ENCODE measurements at places on chromosomes 4 and X.

GRCh38 chr4:89836031-89836745 is 773 bp downstream of the SNCA start:
- DNase-seq = no peak

- no peak for DNase-seq
These were observed 2.1 kb upstream of the CCNG2 start for GRCh38 chr4:77154761-77155499.

DNA sequence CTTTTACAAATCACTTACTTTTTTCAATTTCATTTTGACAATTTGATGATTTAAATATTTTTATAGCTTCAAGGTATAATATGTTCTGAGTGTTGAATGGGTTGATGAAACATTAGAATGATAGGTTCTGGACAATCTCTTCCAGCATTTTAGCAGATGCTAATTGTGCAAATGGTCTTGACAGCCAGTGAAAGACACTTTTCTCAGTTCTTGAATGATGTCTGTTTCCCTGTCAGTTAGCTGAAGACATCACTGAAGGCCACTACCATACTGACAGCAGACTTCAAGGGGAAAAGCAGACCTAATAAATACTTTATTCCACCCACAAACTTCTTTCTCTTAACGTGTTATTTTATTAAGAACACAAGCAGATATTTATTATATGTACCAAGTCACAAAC is 498.6 kb downstream of the GRXCR1 start:
- no peak for DNase-seq

DNA sequence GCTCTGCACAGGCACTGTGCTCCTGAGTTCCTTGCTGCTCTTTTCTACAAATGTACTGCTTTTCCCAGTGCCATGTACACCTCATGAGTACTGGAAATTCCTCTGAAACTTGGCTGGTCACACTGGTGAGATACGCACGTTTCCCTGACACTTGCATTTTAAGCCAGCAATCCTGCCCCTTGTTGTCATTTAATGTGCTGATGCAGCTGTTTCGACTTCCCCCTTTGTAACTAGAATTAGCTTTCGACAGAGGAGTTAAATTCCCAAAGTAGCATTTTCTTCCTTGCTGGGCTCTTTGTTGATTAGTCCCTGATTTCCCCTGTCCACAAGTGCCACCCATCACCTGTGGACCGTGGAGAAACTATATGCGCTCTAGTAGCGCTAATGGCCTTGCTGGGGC is 77.5 kb downstream of the IQCM start:
- DNase-seq = no peak

GRCh38 chrX:39766085-39766726 is 331.6 kb downstream of the BCOR start:
- no peak for DNase-seq

DNA sequence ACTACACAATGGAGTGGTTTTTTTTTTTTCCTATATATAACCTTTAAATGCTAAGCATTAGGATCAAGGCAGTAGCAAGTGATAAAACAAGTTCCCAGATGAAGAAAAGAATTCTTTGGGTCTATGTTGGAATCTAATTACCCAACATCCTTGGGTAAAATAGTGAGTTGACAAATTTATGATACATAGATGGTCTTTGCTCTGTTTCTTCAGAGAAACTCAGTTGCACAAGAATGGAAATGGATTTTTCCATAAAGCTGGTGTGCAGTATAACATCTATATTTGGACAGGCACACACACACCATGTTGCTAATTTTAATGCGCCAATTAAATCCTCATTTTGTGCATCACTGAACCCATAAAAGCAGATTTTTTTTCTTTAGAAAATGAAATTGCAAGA is 137.0 kb upstream of the MED14 start:
- no peak for DNase-seq

- DNase-seq = no peak
These were observed 333.8 kb downstream of the DMD start for GRCh38 chrX:32877592-32877991.

- no peak for DNase-seq
These were observed 128.3 kb upstream of the MAOA start for GRCh38 chrX:43527801-43528200.

DNA sequence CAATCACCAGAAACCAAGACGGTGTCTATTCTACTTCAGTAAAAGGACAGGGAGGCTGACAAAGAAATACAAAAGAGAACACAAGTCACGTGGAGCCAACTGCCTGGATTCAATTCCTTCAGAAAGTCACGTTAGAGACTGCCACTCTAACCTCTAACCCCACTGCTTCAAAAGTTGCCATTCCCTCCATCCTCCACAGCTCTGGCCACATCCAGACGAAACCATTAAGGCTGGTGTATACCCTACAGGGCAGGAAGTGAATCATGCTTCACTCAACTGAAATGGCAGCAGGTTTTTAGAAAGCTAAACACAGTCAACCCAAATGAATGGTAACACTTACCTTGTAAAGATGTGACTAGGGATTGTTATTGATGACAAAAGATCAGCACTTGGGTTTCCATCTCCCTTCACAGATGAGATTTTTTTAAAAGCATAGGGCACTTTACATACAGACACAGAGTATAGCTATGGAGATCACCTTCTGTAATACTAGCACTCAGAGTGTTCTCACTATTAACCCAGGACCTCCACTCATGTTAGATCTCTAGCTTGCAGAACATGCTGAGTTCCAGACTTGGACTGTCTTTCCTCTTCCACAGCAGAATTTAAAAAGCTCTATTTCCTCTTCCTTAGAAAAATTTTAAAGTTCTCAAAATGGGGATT is 37.4 kb downstream of the MAML3 start:
- no peak for DNase-seq

GRCh38 chr4:3136454-3136853 is 62.0 kb downstream of the HTT start:
- no peak for DNase-seq

DNA sequence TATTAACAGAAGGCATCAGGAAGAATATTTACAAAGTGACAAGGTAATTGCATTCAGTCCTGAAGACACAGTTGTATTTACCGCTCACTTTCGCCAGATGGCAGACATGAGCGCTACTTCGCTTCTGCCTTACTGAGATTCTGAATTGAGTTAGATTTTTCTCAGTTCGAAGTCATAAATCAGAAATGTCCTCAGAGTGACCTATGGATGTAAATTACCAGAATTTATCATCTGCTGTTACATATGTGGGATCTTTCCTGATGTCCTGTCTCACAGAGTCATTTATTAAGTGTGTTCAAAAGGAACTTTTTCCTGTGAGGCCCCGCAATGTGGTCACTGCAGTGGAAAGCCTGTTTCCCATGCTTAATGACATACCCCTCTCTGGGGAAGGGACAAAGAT is 97.3 kb upstream of the DCLK2 start:
- DNase-seq = peak; percentile 71

GRCh38 chr4:477686-478085 is 21.3 kb downstream of the ZNF721 start:
- DNase-seq = no peak

DNA sequence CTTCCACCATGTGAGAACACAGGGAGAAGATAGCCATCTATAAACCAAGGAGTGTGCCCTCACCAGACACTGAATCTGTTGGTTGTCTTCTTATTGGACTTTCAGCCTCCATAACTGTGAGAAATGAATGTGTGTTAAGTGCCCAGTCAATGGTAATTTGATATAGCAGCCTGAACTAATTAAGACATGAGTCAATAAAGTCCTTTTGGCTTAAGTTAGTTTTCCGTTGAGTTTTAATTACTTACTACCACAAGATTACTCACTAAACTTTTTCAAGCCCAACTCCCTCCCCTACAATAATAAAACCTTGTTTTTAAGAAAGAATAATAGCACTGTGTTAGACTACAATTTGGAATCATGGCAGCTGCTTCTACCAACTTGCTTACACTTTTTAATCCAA is 324.2 kb downstream of the PCDH19 start:
- no peak for DNase-seq

DNA sequence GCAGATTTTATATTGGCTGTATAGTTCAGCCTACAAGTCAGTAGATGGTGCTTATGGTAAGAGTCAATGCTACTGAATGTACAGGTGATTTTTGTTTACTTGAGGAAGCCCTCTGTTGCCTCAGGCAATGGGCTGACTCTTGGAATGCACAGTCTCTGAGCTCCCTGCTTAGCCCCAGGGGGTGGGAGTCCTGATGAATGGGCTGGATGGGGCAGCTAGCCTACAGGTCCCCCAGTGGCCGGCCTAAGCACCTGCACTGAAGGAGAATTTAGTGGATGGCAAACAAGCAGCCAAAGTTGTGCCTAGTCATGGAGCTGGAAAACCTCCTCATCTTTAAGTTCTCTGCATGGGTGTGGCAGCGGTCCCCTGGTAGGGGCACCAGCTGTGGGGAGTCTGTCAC is 101.8 kb upstream of the CXorf51B start:
- DNase-seq = no peak

- DNase-seq = no peak
These were observed 30.1 kb downstream of the HPF1 start for GRCh38 chr4:169727616-169728015.

DNA sequence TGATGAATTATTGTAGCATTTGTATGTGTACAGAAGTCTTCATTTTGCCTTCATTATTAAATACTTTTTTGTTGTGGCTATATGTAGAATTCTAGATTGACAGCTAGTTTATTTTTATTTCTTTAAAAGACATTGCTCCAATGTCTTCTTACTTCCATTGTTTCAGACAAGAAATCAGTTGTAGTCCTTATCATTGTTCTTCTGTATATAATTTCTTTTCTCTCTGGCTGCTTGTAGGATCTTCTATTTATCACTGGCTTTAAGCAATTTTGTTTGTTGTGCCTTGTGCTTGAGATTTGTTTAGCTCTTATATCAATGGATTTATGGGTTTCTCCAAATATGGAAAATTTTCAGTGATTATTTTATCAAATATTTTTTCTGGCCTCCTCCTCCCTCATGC is 13.5 kb upstream of the GATB start:
- DNase-seq = no peak

- DNase-seq = peak; percentile 53
These were observed 92.4 kb downstream of the CXCL13 start for GRCh38 chr4:77697860-77698590.

DNA sequence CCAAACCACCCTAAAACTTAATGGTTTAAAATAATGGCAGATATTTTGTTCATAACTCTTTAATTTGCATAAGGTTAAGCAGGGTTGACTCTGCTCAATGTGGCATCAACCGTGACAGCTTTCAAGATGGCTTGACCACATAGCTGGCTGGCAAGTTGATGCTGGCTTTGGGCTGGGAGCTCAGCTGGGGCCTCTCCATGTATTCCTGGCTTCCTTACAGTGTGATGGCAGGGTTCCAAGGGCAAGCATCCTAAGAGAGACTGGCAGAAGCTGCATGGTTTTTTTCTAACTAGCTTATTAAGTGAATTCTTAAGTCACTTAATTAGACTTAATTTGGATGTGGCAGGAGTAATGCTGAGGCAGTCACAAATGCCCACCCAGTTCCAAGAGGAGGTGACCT is 4.5 kb downstream of the RP2 start:
- no peak for DNase-seq

DNA sequence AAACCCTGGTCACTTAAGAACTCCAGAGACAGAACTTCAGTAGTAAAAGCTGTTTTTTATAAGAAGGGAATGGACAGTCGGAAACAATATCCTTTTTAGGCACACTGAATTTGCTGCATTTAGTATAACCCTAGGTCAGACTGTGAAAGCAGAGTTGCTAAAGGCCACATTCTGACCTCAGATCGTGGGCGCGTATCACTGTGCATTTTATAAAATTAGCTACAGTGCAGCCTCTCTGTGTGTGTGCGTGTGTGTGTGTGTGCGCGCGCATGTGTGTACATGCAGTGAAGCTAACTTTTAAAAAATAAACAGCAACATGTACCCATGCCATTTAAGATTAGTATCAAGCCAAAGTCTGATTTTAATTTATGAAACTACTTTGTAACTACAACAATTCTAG is 8.0 kb downstream of the ZNF827 start:
- no peak for DNase-seq

DNA sequence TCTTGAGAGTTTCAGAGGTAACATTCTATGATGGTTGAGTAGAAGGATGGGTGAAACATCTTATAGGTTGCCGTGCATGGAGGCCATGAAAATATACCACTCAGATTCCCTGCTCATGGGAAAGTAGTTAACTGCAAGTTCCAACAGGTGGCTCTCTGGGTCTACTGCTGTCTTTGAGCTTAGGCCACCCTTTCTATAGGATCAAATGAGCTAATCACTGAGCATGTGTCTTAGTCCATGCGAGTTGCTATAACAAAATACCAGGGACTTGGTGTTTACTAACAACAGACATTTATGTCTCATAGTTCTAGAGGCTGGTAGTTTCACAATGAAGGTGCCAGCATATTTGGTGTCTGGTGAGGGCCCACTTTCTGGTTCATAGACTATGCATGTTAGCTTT is 144.8 kb upstream of the UNC5C start:
- no peak for DNase-seq

- DNase-seq = no peak
These were observed 161.3 kb downstream of the RTL9 start for GRCh38 chrX:110519906-110520452.

DNA sequence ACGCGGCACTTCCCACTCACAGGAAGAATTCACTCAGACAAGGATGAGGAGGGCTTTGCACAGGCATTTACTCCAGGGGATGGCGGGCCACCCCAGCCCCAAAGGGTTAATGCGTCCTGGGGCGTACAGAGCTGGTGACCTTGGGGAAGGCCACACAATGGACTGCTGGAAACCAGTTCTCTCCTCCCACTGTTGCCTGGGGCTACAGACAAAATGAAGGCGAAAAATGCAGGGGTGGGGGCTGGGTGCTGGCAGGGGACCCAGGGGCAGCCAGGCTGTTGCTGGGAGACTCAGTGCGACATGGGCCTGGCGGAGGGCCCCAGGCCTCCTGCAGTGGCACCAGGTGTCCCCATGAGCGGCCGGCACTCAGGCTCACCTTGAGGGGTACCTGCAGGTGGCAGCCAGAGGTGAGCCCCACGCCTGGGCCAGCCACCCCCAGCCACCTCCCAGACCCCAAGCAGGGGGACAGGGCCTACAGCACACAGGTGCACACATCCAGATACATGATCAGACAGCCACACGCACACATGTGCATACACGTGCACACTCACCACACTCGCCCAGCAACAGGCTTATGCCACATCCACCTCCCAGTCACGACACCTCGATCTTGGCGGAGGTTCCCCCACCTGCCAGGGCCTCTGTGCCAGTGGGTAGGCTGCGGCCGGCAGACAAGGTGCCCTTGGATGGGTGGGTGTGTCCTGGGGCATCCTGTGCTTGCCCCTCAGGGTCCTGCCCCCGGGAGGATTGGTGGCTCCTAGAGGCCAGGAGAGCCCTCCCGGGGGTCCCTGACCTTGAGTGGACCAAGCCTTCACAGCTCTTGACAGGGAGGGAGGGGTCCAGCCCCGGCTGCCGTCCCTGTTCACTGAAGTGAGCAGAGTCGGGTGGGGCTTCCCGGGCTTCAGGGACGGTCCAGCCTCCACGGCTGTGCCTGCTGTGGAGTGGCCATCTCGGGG is 13.1 kb downstream of the NAT8L start:
- DNase-seq = no peak

Measured in AG20443 (cell line).